ENCODE measurements at places on chromosomes 4 and X.

DNA sequence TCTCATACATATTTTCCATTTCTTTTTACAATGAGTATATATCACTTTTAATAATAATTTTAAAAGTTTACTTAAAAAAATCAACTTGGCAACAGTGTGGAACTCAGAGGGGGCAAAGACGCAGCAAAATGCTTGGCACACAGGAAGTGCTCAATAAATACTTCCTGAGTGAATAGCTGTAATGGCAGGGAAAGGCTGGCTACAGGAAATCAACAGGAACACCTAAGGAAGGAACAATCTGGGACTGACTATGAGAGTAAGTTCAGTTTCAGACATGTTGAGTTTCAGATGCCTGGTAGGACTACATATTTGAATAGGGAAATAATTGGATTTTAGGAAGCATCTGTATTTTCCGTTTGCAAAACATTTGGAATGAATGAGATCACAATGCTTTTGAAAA lies 137.6 kb downstream of the SCLT1 start:
- DNase-seq: no peak

DNA sequence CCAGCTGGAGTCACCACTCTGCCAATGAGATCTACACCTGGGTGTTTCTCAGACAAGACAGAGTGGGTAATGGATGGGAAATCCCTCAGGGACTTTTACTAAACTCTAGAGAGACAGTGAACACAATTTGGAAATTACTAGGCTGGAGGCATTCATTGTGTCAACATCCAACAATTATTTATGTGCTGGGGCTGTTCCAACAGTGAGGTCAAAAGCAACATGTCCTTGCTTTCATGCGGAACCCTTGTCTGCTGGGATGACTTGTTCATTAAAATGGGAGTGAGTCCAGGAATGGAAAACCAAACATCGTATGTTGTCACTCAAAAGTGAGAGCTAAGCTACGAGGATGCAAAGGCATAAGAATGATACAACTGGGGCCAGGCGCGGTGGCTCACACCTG lies 54.0 kb downstream of the DRD5 start:
- DNase-seq: no peak

DNA sequence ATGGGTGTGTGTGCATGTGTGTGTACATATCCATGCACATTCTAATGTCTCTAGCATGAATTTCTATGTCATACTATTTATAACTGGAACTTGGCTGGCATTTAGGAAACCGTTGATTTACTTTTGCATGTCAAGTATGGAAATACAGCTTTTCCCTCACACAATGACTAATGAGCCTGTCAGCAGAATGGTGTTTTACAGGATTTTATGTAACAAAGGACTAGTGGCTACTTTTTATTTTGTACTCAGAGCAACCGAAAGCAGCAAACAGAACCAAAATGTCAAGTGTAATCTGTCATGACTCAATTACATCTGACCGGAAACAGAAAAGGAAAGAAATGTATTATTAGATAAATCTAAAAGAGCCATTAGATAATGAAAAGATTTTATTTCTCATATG lies 1911.5 kb upstream of the AGA start:
- DNase-seq: no peak

GRCh38 chr4:87918314-87919058 lies 57.0 kb upstream of the SPP1 start:
- DNase-seq: no peak

DNA sequence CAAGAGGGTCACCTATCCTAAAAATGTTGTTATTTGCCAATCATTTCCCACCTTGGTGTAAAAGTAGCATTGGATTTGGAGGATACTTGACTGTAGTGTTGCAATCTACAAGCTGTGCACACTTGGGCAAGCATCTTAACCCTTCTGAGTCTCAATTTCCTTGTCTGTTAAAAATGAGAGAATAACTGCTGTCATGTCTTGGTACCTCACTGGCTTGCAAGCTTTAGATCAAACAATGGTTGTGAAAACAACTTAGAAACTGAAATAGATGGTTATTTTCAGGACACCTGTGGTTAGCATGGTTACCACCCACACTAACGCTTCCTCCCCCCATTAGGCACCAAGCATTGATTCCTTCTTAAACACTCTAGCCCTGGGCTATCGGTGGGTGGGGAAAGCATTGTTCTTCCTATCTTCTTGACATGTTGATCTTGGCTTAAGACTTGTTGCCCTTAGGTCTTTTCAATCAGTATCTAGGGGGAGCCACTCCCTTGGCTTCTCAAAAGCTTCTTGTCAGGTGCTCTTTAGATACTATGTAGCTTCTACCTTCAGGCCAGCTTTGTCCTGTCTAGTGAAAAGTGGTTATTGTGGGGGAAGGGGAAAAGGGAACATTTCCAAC lies 10.6 kb upstream of the AMOT start:
- DNase-seq: no peak

DNA sequence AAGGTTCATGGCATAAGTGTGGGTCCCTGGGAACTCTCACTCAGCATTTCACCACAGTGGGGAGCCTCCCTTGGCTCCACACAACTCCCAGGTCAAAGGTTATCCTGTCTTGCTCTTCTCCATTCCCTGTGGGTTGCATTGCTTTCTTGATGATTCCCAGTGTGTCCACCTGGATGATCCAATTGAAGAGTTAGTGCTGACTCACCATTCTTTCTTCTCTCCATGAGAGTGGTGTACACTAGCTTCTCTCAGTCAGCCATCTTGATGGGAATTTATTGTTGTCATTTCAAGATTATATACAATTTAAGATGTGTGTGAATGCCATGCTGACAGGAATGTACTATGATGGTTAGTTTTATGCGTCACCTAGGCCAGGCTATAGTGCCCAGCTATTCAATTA lies 25.6 kb upstream of the C4orf17 start:
- no peak for DNase-seq

DNA sequence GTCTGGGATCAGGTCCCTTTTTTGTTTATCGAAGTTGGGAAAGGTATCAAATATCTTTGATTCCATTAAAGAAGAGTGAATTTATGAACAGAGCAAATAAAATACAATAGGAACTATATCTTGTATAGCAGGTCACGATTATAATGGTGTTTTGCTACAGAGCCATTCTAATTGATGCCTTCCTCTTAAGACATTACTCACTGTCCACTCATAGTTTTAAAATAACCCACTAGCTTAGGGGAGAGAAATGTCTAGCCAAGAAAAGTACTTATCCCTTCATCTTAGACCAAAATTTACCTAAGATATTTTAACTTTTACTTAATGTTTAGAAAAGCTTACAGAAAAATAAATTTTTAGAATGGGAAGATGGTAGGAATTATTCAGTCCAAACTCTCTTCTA lies 112.0 kb upstream of the PABPC4L start:
- DNase-seq: no peak

- DNase-seq: no peak
Observed at GRCh38 chr4:90215286-90215685, 88.1 kb downstream of the CCSER1 start.

GRCh38 chrX:139204898-139205667 lies 325.5 kb upstream of the F9 start:
- no peak for DNase-seq

DNA sequence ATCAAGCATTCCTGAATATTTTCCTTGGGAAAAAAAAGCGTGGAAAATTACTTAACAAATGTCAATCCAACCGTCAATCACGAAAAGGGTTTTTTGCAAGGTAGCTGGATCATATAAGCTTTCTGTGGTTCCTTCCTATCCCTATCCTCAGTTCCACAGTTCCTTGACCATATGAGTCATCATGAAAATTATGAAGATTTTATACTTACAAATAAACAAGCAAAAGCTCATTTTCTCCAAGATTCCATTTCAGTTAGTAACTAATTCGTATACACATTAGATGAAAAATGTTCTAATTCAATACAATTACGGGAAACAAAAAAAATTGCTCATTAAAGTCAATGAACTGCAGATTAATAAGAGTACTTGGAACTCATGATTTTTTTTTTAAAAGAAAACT lies 228.8 kb downstream of the NSUN7 start:
- no peak for DNase-seq

DNA sequence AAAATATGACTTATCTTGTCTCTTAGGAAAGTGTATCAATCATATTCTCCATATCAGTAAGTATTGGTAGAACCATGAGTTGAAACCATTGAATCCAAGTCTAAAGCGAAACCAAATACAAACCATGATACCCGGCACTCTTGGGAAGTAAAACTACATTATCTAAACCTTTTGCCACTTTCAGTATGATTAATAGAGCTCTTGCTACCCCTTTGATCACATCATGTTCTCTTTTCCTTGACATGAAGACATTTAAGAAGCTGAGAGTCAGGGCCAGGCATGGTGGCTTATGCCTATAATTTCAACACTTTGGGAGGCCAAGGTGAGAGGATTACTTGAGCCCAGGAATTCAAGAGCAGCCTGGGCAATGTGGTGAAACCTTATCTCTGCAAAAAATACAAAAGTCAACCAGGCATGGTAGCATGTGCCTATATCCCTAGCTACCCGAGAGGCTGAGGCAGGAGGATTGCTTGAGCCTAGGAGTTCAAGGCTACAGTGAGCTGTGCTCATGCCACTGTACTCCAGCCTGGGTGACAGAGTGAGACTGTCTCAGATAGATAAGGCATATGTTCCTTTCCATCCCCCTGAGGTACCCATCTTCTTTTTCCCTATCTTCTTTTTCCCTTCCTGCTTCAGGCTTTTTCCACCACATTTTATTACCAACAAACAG lies 45.4 kb downstream of the CEP135 start:
- DNase-seq: no peak

- no peak for DNase-seq
Observed at GRCh38 chrX:46704767-46705386, 54.0 kb downstream of the SLC9A7 start.

DNA sequence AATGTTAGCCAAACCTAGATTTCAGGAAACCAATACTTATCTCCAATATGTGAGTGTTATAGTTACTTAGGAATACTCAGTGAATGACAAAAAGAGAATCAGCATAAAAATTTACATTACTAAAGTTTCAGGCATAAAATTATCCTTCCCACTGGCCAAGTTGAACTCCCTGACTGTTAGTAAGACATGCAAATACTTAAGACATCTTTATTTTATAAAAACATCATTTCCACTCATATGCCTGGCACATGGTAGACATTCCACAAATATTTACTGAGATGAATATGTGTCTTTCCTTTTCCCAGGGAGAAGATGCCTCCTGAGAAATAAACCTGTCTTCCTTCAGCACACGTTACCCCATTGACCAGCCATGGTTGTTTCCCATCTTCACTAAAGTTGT lies 7.3 kb downstream of the VEGFD start:
- DNase-seq: no peak

- DNase-seq: no peak
Observed at GRCh38 chrX:37420185-37420584, 71.0 kb downstream of the PRRG1 start.
